Activated CD4-positive, alpha-beta T cell treated with anti-CD3 and anti-CD28 coated beads, Interleukin-2, amount 50 U/mL, for 1 hour (primary cell): ENCODE measurements at places on chromosomes 2 and 18.

GRCh38 chr2:158325031-158325781, 131.3 kb downstream of the CCDC148 start:
- no peak for DNase-seq

GRCh38 chr2:187775196-187775595, 221.0 kb upstream of the TFPI start:
- no peak for DNase-seq

GRCh38 chr18:24470022-24470618, 9.7 kb downstream of the HRH4 start:
- DNase-seq, result no peak

GRCh38 chr2:40797120-40797519, 345.2 kb upstream of the SLC8A1 start:
- DNase-seq, result no peak

- DNase-seq, result no peak
Measured at GRCh38 chr2:215812966-215813365, 200.4 kb downstream of the MREG start.

GRCh38 chr2:54546923-54547720, 91.0 kb downstream of the SPTBN1 start:
- DNase-seq, result no peak

DNA sequence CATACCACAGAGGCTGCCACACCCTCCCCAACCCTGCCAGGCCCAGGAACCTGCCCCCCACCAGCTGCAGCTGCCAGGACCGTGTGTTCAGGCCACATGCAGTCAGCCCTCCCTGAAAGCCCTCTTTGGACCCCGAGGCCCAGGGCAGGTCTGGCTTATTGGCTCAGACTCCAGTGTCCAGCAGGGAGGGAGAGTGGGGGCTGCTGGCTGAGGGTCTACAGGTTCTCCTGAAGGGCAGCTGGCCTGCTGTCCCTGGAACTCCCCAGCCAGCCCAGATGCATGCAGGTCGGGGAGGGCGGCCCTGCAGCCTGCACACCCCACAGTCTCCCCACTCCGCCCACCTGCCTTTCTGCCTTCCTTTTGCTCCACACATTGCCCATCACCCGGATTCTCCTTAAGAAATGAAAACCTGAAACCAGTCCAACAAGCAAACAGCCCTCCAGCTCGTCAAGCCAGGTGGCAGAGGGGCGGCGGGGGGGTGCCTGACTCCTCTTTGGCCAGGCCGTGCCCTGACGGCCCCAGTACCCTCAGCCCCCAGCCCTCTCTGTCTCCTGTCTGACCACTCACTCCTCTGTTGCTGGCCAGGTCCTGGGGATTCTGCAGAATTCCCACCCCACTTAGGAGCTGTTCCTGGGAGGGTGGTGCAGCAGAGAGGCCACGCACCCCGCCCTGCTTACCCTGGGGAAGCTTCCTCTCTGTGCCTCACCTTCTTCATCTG, 18.0 kb downstream of the GPR35 start:
- DNase-seq, result no peak
